ENCODE measurements at places on chromosomes 3 and 15.
A peak's percentile ranks its signal among the peaks of the same experiment; 100 is the strongest.

DNA sequence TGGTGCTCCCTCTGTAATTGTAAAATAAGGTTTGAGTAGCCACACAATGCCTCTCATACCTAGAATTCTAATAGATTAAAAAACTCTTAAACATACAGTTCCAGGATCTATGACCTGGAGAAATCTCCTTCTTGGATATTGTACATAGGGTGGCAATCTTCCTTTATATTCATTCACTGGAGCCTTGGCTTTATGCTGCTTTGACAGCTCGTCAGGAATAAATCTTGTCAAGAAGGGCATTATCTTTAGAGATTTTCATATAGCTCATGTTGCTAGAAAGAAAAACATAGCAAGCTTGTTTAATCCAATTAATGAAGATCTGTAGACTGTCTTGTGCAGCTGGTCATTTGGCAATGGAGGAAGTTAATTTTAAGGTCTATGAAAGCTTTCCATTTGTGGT is 131.1 kb downstream of the PYDC2 start:
- no peak for DNase-seq

DNA sequence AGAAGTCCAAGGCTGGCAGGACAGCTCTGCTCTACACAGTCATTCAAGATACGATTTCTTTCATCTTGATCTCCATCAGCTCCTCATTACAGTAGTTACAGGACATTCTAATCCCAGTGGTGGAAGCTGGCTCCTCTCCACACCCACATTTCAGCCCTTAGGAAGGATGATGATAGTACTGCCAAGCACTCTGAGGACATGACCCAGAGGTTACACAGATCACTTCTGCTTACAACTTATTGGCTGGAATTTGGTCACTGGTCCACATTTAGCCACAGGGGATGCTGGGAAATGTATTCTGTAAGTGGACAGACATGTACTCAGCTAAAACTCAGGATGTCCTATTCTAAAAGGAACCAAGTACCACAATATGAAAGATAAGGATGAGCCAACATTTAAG is 77.1 kb downstream of the IQCH start:
- no peak for DNase-seq

DNA sequence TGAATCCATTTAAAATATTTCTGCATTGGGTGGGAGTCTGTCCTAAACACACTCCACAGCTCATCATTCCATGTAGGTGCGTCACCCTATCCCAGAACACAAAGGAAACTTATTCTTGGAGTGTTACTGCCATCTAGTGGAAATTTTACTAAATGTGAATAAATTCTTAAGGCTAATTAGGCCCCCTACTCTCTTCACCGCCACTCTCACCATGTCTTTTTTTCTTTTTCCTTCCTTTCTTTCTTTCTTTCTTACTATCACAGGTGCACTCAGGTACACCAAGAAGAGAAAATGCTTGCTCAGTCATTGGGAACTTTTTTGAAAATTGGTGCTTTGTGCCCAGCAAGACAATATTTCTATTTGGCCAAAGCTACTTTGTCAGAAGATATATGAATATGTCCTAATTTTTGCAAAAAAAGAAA is 26.4 kb upstream of the ATP8B4 start:
- DNase-seq = peak; percentile 10

- DNase-seq = no peak
These were observed 995 bp downstream of the ADAMTS17 start for GRCh38 chr15:100340721-100341238.

DNA sequence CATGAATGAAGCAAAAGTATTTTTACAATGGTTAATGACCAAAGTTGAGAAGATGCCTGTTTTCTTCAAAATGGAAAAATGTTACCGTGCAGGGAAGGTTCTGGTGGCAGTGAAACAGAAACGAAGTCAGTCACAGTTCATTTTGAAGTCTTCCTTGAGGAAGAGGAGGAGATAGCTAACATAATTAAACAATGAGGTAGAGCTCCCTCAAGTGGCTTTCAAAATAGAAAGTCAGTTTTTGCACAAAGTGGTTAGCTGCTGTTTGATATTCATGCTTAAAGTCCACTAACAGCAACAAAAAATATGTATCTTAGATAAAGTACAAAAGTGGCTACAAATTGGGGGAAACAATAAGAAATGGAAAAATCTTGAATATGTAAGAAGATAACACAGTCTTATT is 87.3 kb downstream of the TFG start:
- DNase-seq = no peak

- DNase-seq = no peak
These were observed 177.9 kb downstream of the ANXA2 start for GRCh38 chr15:60219866-60220265.

GRCh38 chr3:169118666-169119370 is 544.7 kb downstream of the MECOM start:
- peak; percentile 43 for DNase-seq
